OCI-LY7 (cell line): ENCODE measurements at places on chromosomes 7 and 10. TPM values are rescaled to one million over a fixed set of nuclear protein-coding genes. Genes with fewer than 3 reads are reported as not detected.

VSIR gene
- 4.9 and 9.0 TPM in 2 replicates for total RNA-seq

PNLIPRP2 gene
- not detected in 2 replicates for total RNA-seq

ZNF736 gene
- total RNA-seq = 88.6 and 90.2 TPM in 2 replicates

LEP gene
- total RNA-seq = not detected in 2 replicates
